Hypothalamus (tissue), 51 donors: ENCODE measurements at places on chromosomes 6 and 20.

- DNase-seq = no peak
Observed at GRCh38 chr6:128172081-128172480, 271.2 kb upstream of the THEMIS start.

DNA sequence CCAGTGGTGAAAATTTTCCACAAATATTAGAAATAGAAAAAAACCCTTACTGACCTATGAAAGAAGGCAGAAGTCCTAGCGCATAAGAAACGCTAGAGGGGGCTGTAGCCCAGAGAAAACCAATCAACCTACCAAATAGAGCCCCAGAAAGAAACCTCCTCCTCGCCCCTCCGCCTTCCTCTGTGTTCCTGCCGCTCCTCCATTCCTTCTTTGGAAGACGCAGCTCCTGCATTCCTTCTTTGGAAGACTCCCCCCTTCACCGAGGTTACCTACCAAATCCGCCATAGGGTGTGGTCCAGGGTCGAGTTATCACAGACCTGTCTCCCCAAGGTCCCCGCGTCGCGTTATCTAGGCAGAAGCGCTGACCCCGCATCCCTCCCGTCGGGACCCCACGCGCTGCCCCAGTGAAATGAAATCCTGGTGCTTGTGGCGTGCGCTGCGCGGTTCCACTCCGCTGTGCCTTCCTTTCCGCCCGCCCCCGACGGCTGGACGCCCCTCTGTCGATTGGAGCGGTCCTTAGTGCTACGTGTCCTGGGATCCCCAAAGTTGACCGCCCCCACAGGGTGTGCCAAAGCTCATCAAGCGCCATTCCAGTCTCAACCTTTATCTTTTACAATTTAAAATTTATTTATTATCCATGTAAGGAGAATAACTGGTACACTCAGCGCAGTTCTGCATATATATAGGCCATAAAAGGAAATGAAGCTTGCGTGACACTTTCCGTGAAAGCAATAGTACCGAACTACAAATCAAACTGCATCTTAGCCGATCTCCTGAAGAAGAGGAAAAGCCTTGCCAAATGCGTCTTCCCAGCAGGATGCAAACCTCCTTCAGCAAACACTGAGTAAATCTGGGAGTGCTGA is 13.0 kb downstream of the RPP21 start:
- DNase-seq = no peak

- no peak for DNase-seq
Observed at GRCh38 chr6:83062225-83062624, 3.4 kb downstream of the UBE3D start.

GRCh38 chr20:31496761-31497295 is 17.4 kb upstream of the HM13 start:
- DNase-seq = no peak

- DNase-seq = peak; percentile 36
Observed at GRCh38 chr20:62858058-62858830, 3.4 kb downstream of the TCFL5 start.

DNA sequence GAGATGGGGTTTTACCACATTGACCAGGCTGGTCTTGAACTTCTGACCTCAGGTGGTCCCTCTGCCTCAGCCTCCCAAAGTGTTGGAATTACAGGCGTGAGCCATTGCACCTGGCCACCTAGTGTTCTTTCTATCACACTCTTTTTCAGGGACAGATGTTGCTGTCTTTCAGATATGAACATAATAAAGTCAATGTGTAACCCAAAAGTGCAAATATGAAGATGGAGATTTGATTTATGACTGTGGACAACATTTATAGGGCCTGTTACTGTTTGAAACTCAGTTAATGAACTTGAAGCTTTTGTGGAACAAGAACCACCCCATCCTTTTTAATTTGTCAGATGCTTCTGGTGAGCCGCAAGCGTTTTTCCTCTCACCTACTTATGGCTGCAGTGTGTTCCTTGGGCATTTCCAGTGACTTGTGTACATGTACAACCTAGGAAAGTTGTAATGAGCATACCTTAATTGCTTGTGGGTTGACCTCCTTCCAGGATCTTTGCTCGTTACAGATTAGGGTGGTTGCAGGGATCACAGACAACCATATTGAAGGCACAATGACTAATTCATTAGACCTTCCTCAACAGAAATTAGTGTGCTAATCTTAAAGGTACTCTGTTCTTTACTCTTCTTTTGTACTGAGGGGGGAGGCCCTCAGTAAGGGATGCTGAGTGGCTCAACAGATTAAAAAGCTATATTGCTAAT is 6.8 kb downstream of the TBPL1 start:
- no peak for DNase-seq

- DNase-seq = peak; percentile 32
Observed at GRCh38 chr20:62929051-62929538, 2.8 kb upstream of the DIDO1 start.

- no peak for DNase-seq
Observed at GRCh38 chr6:90286884-90287488, 9.7 kb downstream of the BACH2 start.

- no peak for DNase-seq
Observed at GRCh38 chr20:49280463-49281058, 2.7 kb upstream of the ZNFX1 start.

GRCh38 chr6:165661664-165662025 is 1.4 kb downstream of the PDE10A start:
- DNase-seq = no peak
